SIG-M5 (cell line): ENCODE measurements at places on chromosomes 4 and X.

GRCh38 chr4:6659897-6660296 lies 19.4 kb downstream of the MRFAP1 start:
- DNase-seq, result no peak

DNA sequence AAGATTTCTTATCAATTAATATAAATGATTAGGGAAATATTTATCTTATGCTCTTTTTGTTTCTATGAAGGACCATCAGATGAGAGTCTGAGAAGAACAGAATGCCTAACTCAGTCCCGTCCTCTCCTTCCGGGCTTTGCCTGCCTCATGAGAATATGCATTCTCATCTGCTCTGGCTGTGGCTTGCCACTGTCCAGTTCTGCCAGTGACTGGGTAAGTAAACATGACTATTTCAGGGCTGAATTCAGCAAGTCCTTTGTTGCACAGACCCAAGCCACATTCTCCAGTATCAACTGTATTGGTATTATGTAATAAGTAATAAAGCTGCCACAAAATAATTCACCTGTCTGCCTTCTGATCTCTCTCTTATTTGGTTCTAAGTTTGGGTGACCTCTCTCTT lies 110.7 kb downstream of the WDFY3 start:
- DNase-seq, result no peak

DNA sequence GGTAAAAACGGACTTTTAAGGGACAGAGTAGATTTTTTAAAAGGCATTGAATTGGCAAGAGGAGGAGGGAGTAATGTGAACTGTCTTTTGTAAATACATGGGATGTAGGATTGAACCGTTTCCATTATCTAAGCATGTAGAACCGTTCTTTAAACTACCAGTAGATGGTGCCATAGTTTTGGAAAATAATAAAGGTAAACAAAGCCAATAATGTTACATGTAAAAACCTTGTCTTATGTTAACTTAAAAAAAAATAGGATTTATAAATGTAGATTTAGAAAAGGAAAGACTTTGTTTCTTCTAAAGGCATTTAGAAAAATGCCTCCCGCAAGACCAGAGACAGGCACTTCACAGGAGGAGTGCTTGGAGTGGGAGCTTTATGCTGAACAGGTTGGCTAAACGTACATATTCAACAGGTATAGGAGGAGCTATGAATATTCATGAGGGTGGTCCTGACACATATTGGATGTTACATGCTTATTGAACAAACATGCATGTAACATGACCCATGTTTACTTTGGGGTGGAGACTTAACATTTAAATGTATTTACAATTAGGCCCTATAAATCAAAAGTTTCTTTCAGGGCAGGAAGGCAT lies 45.5 kb upstream of the FAM241A start:
- DNase-seq, result peak; percentile 23

GRCh38 chr4:185597532-185598188 lies 62.4 kb upstream of the PDLIM3 start:
- DNase-seq, result no peak

DNA sequence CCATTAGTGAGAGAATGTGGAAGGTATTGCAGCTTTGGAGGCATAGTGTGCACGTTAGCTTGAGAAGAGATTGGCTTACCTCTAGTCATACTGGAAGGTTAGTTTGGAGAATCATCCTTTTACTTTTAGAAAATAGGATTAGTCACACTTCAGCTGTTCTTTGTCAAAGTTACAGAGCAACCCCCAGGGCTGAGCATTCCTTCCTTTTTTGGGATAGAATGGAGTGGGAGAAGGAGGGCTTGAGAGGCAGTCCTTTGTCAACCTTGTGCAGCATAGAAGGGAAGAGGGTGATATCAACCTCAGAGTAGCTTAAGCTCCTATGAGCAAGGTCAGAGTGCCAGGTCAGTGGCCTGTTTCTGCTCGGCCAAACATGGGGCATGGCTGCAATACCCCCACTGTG lies 8.6 kb upstream of the MBNL3 start:
- no peak for DNase-seq

GRCh38 chr4:78629991-78630541 lies 78.5 kb downstream of the ANXA3 start:
- DNase-seq, result no peak

DNA sequence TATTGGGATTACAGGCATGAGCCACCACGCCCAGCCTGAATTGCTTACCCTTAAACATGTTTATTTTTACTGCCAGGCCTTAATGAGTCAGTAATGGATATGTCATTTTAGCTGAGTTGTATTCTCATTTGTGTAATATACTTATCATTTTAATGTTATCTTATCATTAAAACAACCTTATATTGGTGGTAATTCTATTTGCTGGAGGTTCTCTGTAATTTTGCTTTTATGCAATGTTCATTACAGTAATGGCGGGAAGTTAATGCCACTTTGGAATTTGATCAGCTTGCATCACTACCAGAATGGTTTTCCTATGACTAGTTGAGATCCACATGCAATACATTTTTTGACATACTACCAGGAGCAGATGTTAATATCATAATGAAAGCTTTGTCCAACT lies 6.3 kb upstream of the PGAM4 start:
- DNase-seq, result no peak

GRCh38 chrX:118579417-118579816 lies 83.8 kb downstream of the DOCK11 start:
- DNase-seq, result no peak

GRCh38 chr4:124018383-124019317 lies 622.1 kb downstream of the SPRY1 start:
- DNase-seq, result no peak

DNA sequence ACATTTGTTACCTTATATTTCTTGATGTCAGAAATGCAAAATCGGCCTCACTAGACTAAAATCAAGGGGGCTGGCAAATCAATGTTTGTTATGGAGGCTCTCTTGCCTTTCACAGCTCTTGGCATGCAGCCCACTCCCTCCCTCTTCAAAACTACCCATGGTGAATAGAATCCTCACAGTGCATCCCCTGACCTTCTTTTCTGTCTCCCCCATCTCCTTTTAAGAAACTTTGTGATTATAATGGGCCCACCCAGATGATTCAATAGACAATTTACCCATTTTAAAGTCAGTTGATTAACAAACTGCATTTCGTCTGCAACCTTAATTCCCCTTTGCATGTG lies 184.0 kb downstream of the PCDH7 start:
- no peak for DNase-seq

GRCh38 chr4:38529189-38530115 lies 134.5 kb upstream of the KLF3 start:
- no peak for DNase-seq

DNA sequence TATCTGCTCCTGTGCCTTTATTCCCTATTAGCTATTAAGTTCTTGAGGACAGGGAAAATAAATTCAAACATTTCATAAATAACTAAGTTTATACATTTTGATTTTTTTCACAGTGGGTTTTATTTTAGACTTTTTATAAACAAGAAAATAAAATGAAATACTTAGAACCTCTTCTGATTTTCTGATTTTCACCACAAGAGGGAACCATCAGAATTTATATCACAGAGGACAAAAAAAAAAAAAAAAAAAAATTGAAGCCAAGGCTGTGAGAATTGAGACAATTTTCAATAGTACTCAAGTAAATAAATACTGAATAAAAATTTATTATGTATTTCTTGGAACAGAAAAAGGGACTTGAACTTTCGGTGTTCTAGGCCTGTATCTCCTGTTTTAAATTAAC lies 288.1 kb downstream of the SH3BGRL start:
- DNase-seq, result no peak

GRCh38 chr4:13182133-13182532 lies 302.0 kb downstream of the RAB28 start:
- DNase-seq, result no peak

GRCh38 chr4:3335385-3335784 lies 42.6 kb downstream of the RGS12 start:
- no peak for DNase-seq

DNA sequence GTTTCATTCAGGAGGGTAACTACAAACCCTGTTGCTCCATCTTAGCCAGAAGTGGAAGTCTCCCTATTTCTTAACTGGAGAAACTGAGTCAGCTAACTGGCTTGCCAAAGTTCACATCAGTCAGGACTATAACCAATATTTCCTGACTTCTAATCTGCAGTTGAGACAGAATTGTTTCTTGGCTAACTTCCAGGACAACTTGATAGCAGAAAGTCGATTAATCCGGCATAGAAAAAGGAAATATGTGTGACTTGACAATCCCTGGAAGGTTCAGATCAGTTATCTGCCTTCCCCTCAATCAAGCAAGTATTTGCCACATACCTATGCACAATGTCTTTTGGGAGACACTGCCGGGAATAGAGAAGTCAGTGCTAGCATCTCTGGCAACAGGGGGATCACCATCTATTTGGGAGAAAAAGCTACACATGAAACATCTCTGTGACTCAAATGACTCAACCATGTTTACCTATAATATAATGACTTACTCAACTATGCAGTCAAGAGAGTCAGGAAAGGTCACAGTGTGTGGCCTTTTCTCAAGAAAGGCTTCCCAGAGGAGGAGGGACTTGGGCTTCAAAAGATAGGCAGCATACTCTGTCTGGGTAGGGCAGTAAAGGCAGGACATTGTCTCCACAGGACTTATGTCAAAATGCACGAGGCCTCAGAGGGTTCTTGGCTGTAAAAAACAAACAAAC lies 12.4 kb upstream of the LONRF3 start:
- DNase-seq, result no peak

- DNase-seq, result no peak
Measured at GRCh38 chr4:23364167-23364566, 525.7 kb downstream of the PPARGC1A start.

DNA sequence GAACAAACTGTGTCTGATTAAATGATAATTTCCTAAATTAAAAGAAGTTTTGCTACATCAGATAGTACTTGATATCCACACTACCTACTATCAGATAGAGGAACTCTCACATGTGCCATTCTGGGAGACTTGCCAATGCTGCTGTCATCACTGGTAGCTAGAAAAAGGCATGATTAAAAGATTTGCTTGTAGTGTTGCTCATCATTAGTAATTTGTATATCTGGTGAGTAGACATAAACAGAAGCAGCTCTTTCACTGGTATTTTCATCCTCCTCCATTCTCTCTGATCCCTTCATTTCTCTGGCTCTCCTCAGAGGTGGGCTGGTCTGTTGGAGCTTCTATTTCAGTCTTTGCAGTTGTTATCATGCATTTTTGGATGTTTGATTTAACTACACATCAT lies 56.0 kb downstream of the SPRY1 start:
- DNase-seq, result no peak

DNA sequence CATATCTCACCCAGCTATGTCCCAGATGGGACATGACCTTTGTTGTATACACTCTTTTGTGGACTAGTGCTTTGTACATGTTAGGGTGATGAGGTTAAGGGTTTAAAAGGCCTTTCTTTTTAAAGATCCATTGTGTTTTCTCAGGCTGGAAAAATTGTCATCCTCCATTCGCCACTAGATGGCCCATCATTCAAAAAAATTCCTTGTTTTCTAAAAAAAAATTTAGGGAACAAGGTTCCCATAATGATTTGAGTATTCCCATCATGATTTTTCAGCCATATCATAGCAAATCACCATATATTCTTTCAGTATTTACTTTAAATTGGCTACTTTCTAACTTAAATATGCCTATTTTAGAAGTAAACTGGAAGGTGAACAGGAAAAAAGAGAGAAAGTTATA lies 91.9 kb upstream of the TMEM164 start:
- DNase-seq, result no peak

- DNase-seq, result no peak
Measured at GRCh38 chr4:8334786-8335460, 65.4 kb downstream of the HTRA3 start.

- DNase-seq, result no peak
Measured at GRCh38 chrX:43699475-43699874, 43.4 kb downstream of the MAOA start.

- DNase-seq, result peak; percentile 65
Measured at GRCh38 chr4:169619958-169620879, at the start of gene CLCN3. TSS of gene CLCN3 (plus strand) at chr4:169620578. CDS start at chr4:169635929, 15,351 bp downstream.

DNA sequence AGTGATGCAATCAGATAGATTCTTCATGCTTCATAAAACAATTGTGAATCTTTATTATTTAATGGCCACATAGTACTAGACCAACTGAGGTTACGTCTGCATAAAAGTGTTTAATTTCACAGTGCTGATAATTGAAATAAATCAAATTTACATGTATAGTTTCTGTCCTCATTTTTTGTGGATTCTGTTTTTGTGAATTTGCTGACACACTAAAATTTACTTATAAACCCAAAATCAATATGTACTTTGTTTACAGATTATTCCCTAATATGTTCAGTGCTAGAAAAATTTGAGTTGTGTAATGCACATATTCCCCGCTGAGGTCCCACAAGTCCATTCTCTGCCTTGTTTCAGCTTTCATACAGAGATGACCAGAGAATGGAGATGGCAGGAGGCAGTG lies 759.8 kb downstream of the CENPC start:
- no peak for DNase-seq

- DNase-seq, result no peak
Measured at GRCh38 chr4:25939330-25939729, 25.3 kb downstream of the SMIM20 start.

DNA sequence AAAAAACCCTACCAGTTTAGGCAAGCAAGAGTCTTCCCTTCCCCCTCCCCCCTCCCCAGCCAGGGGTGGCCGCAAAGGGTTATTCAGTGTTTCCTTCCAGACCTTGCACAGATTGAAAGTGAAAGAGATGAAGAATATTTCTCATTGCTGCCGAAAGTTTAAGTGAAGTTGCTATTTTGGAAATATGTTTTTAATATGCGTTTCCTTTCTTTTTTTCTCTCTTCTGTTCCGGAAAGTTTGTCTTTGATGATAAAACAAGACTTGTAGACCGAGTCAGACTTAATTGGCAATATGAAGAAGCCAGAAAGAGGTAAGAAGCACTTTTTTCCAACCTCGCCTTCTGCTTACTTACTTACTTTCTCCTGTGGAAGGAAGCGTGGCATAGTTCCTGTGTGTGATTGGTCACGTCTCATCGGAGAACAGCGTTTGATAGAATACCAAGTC lies 58.5 kb upstream of the CLCN4 start:
- no peak for DNase-seq

DNA sequence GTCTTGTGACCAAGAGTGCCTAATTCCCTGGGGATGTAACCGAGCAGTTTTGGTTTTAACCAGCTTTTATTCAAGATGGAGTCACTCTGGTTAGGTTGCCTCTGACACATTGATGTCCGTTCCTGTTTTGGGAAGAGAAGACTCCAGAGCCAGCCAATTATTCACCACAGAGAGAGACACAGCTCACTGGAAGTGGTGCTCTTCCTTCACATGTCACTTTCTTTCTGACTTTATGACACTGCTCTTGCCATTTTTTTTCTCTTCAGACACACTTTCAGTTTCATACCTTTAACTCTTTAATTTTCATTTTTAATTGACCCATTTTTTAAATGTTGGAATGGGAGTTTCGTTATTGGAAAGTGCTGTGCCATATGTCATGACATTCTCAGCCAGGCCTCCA lies 418.4 kb upstream of the FSTL5 start:
- no peak for DNase-seq

- no peak for DNase-seq
Measured at GRCh38 chrX:29555465-29556091, 659.8 kb upstream of the MAGEB2 start.

DNA sequence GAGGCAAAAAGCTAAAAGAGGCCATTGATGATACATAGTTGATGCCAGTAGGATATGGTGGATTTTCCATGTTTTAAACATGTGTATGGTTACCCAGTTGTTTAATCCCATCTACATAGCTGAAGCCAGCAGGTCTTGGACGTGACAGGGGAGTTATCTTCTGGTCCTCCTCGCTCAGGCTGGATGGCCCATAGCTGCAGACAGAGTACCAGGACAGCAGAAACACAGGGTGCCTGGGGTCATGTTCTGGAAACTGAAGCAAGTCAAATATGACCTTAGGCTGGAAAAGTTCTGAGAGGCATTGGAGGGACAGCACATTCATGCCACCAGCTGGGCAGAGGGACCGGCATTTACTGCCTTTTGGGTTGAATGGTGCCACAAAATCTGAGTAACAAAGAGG lies 118.0 kb upstream of the GPC4 start:
- no peak for DNase-seq

GRCh38 chr4:100372432-100372831 lies 145.4 kb downstream of the EMCN start:
- DNase-seq, result no peak
